ENCODE measurements at places on chromosomes 6 and 20. TPM values are rescaled to one million over a fixed set of nuclear protein-coding genes. Genes with fewer than 3 reads are reported as not detected.
A peak's percentile ranks its signal among the peaks of the same experiment; 100 is the strongest.

Gene PRL
- total RNA-seq: not detected

Gene DNAH8
- total RNA-seq: not detected

Gene CRISP2
- not detected for total RNA-seq

Gene AKAP12
- 12.1 TPM for total RNA-seq

Gene SYNGAP1
- total RNA-seq: 1.4 TPM

Gene CTSZ
- total RNA-seq: 49.3 TPM

Gene GLP1R
- total RNA-seq: not detected

Gene JAG1
- total RNA-seq: 10.3 TPM

Gene GPR31
- total RNA-seq: not detected

Gene MMP24
- total RNA-seq: not detected

Gene VSX1
- not detected for total RNA-seq

Gene LHFPL5
- total RNA-seq: not detected

Gene PSMF1
- total RNA-seq: 433 TPM

Gene ME1
- 30.1 TPM for total RNA-seq

- no peaks in the 10 kb centered on the region for H3K27me3 ChIP-seq
- peak overlapping the region; percentile 40 for H3K4me3 ChIP-seq
- peaks cover 5% of the 10 kb centered on the region for H3K4me1 ChIP-seq
- H3K27ac ChIP-seq: no peak overlapping the region
Observed at GRCh38 chr6:148700741-148701311, 46.0 kb upstream of the UST start.

GRCh38 chr6:21188505-21189223 lies 404.9 kb upstream of the SOX4 start:
- H3K4me3 ChIP-seq: no peak overlapping the region
- no peaks in the 10 kb centered on the region for H3K36me3 ChIP-seq
- no peak for DNase-seq
- H3K4me1 ChIP-seq: no peaks in the 10 kb centered on the region
- no peak overlapping the region for H3K27ac ChIP-seq

DNA sequence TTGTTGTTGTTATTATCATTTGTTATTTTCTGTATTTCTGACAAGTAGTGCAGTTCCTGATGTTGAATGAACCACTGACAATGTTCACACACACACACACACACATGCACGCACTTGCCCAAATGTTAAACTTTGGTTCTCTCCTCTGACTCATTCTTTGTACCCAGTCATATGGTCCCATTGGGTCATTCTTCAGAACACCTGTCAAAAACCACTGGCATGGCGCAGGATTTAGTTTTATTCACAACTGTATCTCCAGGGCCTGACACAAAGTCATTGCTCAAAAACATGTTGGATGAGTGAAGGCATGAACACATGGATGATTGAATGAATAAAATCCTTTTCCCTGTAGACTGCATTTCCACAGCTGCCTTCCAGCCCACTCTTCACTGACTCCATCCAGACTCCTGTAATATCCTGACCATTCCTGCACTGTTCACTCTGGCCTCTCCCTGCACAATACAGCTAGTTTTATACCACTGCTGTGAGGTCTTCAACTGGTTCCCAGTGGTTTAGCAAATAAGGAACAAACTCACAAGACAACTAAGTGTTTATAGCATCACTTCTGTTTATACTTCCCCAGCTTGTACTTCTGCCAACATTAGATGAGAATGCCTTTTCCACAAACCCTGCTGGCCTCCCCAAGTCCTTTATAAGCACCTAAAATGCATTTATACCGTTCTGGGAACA lies 6.9 kb upstream of the CST11 start:
- H3K4me3 ChIP-seq: no peak overlapping the region
- DNase-seq: no peak
- H3K27ac ChIP-seq: no peak overlapping the region
- H3K27me3 ChIP-seq: no peaks in the 10 kb centered on the region
- no peaks in the 10 kb centered on the region for H3K4me1 ChIP-seq
- H3K36me3 ChIP-seq: no peaks in the 10 kb centered on the region

DNA sequence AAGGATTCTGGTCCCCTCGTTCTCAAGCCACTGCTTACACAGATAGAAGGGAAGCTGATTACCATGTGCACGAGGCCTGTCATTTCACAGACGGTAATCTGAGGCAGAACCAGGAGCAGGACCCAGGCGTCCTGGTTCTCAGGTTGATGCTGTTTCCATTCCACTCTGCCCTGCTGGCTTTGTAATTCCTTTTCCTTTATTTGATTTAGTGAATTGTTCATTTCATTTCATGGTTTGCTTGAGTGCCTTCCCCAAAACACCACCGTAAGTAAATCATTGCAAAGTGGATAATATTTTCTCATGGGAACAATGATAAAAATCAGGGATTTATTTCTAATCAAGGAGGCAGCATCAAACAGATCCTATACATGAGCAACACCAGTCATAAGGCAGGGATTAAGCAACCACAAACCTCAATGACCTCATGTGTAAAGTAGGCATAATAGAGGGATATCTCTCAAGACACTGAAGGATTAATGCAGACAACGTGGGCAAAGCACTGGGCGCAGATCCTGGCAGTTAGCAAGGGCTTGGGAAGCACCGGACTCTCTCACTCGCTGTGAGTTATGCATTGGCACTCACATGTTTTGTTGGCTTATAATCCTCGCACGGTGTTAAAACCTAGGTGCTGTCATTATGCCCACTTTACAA lies 229.5 kb upstream of the FOXQ1 start:
- H3K4me1 ChIP-seq: no peaks in the 10 kb centered on the region
- H3K27ac ChIP-seq: no peak overlapping the region
- no peaks in the 10 kb centered on the region for H3K27me3 ChIP-seq
- no peak overlapping the region for H3K4me3 ChIP-seq
- no peaks in the 10 kb centered on the region for H3K36me3 ChIP-seq

- no peaks in the 10 kb centered on the region for H3K36me3 ChIP-seq
- H3K27me3 ChIP-seq: no peaks in the 10 kb centered on the region
- H3K27ac ChIP-seq: no peak overlapping the region
- H3K4me3 ChIP-seq: no peak overlapping the region
Observed at GRCh38 chr6:14883921-14884320, 361.9 kb upstream of the JARID2 start.

- H3K27ac ChIP-seq: peak overlapping the region; percentile 93
- no peaks in the 10 kb centered on the region for H3K27me3 ChIP-seq
- peak overlapping the region; percentile 89 for H3K4me3 ChIP-seq
- no peak for DNase-seq
Observed at GRCh38 chr6:26536571-26537159, 1.5 kb upstream of the HMGN4 start.

DNA sequence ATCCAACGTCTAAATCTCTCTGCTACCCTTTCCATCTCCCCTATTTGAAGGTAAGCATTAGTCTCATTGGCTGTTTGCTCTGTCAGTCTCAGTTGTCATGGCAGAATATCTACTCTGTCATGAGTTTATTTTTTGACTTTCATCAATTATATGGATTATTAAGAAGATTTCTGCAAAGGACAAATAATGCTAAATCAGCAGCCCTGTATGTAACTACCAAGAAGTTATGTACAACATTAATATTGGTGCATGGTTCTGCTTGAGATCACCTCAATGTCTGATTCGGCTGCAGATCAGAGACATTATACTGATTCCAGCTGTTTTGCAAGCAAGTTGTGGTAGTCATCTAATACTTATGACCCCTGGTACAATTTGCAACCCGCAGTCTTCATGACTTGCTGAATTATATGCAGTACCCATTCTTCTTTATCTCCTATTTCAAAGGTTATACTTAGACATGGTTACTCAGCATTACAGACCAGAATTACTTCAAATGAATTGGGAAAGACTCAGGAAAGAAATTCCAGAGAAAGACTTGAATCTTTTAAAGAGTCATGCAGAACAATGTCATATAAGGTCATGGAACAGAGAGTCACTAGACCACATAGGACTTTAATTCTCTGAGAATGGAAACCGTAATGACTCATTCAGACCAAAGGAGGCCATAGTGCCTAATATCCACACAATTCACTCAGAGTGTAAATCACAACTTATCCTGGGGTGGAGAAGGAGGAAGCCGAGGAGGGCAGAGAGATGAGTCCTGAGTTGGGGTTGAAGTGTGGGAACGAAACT lies 201.4 kb downstream of the IBTK start:
- no peak overlapping the region for H3K4me3 ChIP-seq
- H3K36me3 ChIP-seq: no peaks in the 10 kb centered on the region
- no peak overlapping the region for H3K27ac ChIP-seq
- no peaks in the 10 kb centered on the region for H3K27me3 ChIP-seq

DNA sequence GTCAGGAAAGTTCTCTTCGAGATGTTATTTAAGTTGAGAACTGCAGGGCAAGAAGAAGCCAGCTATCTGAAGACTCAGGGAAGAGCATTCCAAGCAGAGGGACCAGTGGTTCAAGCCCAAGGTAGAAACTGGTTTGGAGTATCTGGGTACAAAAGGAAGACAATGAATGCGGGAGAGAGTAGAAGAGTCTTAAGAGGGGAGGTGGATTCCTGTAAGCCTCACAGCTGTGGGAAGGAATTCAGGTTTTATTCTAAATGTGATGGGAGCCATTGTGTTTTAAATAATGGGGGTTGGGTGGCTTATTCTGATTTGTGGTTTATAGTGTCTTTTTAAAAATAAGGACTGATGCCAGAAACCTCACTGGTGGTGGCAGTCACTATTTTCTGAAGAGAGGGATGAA lies 37.6 kb upstream of the TENT5A start:
- no peaks in the 10 kb centered on the region for H3K36me3 ChIP-seq
- no peak overlapping the region for H3K27ac ChIP-seq
- no peaks in the 10 kb centered on the region for H3K27me3 ChIP-seq
- no peak overlapping the region for H3K4me3 ChIP-seq
- no peaks in the 10 kb centered on the region for H3K4me1 ChIP-seq

- H3K36me3 ChIP-seq: no peaks in the 10 kb centered on the region
- H3K27ac ChIP-seq: no peak overlapping the region
- H3K27me3 ChIP-seq: no peaks in the 10 kb centered on the region
- H3K4me1 ChIP-seq: peaks cover 14% of the 10 kb centered on the region
- H3K4me3 ChIP-seq: no peak overlapping the region
Observed at GRCh38 chr20:33728463-33728862, 3.3 kb upstream of the ZNF341 start.

GRCh38 chr6:147322299-147323162 lies 118.3 kb downstream of the STXBP5 start:
- DNase-seq: no peak
- H3K36me3 ChIP-seq: peaks cover 11% of the 10 kb centered on the region
- H3K4me1 ChIP-seq: no peaks in the 10 kb centered on the region
- no peak overlapping the region for H3K27ac ChIP-seq

GRCh38 chr6:119533603-119534279 lies 184.2 kb upstream of the MAN1A1 start:
- DNase-seq: no peak
- H3K36me3 ChIP-seq: no peaks in the 10 kb centered on the region
- H3K27me3 ChIP-seq: no peaks in the 10 kb centered on the region
- no peak overlapping the region for H3K27ac ChIP-seq
- H3K4me1 ChIP-seq: no peaks in the 10 kb centered on the region

GRCh38 chr6:1390946-1391799 lies 1.8 kb downstream of the FOXF2 start:
- peaks cover 86% of the 10 kb centered on the region for H3K27me3 ChIP-seq
- DNase-seq: no peak
- H3K36me3 ChIP-seq: no peaks in the 10 kb centered on the region
- peaks cover 5% of the 10 kb centered on the region for H3K4me1 ChIP-seq

DNA sequence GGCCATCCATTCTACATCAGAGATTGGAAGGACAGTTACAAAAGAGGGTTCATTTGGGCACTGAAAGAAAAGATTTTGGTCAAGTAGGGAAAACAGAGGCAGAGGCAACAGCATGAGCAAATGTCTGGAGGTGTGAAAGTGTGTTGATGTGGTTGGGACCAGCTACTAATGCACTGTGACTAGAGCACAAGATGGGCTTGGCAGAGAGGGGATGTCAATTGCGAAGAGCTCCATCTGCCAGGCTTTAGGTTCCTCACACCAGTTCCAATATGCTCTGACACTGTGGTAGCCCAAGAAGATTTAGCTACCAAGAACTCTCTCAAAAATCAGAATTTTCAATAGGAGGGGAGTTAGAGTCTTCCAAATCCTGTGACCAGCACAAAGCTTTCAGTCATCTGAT lies 42.1 kb downstream of the TRAF3IP2 start:
- H3K4me3 ChIP-seq: no peak overlapping the region
- peaks cover 56% of the 10 kb centered on the region for H3K4me1 ChIP-seq
- peaks cover 22% of the 10 kb centered on the region for H3K36me3 ChIP-seq
- H3K27ac ChIP-seq: peak overlapping the region; percentile 74

DNA sequence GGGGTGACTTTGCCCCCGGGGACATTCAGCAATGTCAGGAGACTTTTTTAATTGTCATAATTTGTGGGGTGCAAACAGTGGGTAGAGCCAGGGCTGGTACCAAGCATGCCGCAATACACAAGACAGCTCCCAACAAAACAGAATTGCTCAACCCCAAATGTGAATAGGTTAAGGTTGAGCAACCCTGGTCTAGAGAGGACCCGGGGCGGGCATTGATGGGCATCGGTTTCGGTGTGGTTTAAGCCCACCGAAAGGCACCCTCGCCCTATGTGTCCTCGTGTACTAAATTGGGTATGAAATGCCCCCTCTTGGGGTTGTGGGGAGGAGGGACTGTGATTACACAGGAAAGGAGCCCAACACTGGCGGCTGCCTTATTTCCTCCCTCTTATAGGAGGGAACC lies 36.0 kb downstream of the KIAA1755 start:
- no peak for DNase-seq
- H3K4me3 ChIP-seq: no peak overlapping the region
- H3K36me3 ChIP-seq: no peaks in the 10 kb centered on the region
- H3K4me1 ChIP-seq: no peaks in the 10 kb centered on the region
- no peak overlapping the region for H3K27ac ChIP-seq
